ENCODE measurements at places on chromosomes 2 and 18. TPM values are rescaled to one million over a fixed set of nuclear protein-coding genes. Genes with fewer than 3 reads are reported as not detected.

Gene CCDC85A
- polyA plus RNA-seq = not detected

GRCh38 chr2:8125741-8126711 lies 555.8 kb upstream of the ID2 start:
- peak; percentile 100 for DNase-seq

Gene FRZB
- 0.86 TPM for polyA plus RNA-seq

- DNase-seq = no peak
These were observed 20.4 kb downstream of the CCT7 start for GRCh38 chr2:73254343-73255006.

DNA sequence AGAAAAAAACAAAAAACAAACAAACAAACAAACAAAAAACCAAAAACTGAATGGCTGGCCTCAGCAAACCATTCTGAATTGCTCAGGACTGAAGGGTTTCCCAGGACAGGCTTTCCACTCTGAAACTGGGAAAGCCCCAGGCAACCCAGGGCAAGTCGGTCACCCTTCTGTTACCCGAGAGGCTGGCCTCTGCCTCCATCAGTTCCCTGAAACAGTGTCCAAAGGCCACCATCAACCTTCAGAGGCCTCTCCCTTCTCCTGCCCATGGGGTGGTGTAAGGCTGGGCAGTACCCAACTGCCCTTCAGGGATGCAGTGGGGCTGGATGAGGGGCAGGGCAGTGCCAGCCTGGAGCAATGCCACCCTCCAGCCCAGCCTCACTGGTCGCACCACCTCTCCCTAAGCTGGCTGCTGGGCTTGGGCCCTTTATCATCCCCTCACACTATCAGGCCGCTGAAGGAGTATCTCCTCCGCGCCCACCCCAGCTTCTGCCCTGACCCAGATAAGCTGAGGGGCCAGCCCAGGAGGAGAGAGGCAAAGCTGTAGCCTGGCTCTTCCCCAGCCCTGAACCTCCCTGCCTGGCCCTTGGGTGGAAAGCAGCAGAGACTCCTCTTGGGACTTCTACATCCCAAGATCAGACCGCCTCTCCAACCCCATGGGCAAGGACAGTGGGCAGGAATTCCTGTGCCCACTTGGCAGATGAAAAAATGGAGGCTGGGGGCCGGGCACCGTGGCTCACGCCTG lies 35.9 kb downstream of the ZFP36L2 start:
- DNase-seq = no peak

GRCh38 chr2:55490554-55490953 lies 29.0 kb upstream of the CFAP36 start:
- peak; percentile 65 for DNase-seq

- no peak for DNase-seq
These were observed 32.2 kb downstream of the USP34 start for GRCh38 chr2:61438670-61439069.

Gene LYPD1
- polyA plus RNA-seq = not detected

- DNase-seq = no peak
These were observed 11.0 kb downstream of the RAB11FIP5 start for GRCh38 chr2:73101626-73102256.

- DNase-seq = no peak
These were observed 348.8 kb upstream of the SETBP1 start for GRCh38 chr18:44331656-44332570.

Gene ABCA12
- polyA plus RNA-seq = 0.01 TPM

GRCh38 chr18:59743566-59743965 lies 46.3 kb upstream of the CCBE1 start:
- DNase-seq = no peak

DNA sequence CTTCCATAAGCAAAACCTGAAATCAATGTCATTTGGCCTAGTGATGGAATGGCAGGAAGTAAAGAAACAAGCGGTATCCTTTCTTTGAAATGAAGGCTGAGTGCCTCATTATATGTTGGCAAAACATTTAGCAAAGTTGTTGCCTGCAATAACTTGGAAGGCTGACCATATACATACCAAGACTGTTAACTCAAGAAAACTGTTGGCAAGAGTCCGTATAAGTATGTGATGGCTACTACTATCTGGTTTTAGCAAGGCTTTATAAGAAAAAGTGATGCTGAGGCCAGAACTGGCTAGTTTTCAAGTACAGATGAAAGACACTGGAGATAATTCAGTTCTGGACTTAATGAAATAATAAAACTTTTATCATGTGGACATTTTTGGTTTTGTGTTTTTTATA lies 356.2 kb downstream of the ZNF521 start:
- DNase-seq = no peak

GRCh38 chr2:55363636-55364035 lies 56.0 kb downstream of the CCDC88A start:
- no peak for DNase-seq

Gene ANKRD30B
- not detected for polyA plus RNA-seq

DNA sequence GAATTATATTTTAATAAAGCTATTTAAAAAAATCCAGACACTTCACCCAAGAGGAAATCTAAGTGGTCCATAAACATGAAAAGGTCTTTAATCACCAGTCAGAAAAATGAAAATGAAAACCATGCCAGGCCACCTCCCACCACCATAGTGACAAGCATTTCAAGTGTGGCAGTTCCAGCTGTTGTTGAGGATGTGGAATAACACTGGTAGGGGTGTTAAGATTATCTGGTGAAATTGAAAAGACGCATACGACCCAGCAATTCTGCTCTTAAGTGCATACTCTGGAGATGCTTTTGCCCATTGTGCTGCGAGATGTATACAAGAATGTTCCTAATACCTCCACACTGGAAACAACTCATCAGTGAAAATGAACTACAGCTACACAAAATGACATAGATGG lies 82.2 kb downstream of the MSH2 start:
- no peak for DNase-seq

Gene DNAJC5G
- 0.07 TPM for polyA plus RNA-seq

Gene SPEG
- 0.94 TPM for polyA plus RNA-seq

Gene SERPINB2
- polyA plus RNA-seq = 0.04 TPM

DNA sequence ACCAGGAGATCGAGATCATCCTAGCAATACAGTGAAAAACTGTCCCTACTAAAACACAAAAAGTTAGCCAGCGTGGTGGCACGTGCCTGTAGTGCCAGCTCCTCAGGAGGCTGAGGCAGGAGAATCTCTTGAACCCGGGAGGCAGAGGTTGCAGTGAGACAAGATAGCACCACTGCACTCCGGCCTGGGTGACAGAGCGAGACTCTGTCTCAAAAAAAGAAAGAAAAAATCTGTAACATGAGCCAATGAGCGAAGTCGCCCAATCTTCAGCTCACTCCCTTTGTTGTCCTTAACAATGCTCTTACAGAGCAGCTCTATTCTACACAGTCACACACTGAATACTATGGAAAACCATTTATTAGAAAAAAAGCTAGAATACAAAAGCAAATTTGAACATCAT lies 22.0 kb downstream of the FAM98A start:
- DNase-seq = no peak

Gene FABP1
- 1,478 TPM for polyA plus RNA-seq

Gene AQP12A
- 0.20 TPM for polyA plus RNA-seq

Gene GALNT14
- not detected for polyA plus RNA-seq

Gene POTEI
- 0.33 TPM for polyA plus RNA-seq

- DNase-seq = no peak
These were observed 93.6 kb upstream of the NFATC1 start for GRCh38 chr18:79302120-79302519.

Gene CASP8
- 25.0 TPM for polyA plus RNA-seq

- DNase-seq = no peak
These were observed 151.0 kb downstream of the ACOXL start for GRCh38 chr2:110883406-110883805.

GRCh38 chr2:238483021-238483420 lies 56.3 kb downstream of the ASB1 start:
- no peak for DNase-seq

GRCh38 chr2:8253781-8254180 lies 428.1 kb upstream of the ID2 start:
- no peak for DNase-seq

Gene IL37
- polyA plus RNA-seq = not detected

DNA sequence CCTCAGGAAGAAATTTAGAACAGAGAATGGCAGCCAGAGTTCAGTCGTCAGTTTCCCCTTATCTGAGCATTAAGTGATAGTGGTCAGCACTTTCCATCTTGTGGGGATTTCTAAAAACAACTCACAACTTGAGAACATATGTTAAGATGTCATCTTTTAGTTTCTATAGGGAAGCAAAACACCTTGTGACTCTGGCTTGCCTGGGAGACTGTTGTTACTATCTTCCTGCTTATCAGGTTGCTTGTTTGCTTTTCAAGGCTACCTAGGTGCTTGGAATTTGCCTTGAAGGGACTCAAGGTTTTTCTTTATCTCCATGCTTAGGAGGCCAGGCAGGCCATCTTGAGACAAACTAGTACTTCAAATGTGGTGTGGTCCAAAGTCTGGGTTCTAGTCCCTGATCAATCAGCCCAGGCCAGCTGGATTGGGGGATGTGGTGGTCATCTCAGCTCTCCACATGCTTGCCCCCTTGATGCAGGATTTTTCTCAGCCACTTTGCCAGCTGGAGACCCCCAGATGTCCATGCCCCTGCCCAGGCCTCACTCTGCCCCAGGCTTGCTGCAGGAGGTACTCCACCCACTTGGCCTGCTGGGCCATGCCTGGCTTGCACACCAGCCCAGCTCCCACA lies 125.9 kb downstream of the LYPD1 start:
- no peak for DNase-seq

- DNase-seq = no peak
These were observed 239.0 kb downstream of the ZNF521 start for GRCh38 chr18:25112821-25113434.

DNA sequence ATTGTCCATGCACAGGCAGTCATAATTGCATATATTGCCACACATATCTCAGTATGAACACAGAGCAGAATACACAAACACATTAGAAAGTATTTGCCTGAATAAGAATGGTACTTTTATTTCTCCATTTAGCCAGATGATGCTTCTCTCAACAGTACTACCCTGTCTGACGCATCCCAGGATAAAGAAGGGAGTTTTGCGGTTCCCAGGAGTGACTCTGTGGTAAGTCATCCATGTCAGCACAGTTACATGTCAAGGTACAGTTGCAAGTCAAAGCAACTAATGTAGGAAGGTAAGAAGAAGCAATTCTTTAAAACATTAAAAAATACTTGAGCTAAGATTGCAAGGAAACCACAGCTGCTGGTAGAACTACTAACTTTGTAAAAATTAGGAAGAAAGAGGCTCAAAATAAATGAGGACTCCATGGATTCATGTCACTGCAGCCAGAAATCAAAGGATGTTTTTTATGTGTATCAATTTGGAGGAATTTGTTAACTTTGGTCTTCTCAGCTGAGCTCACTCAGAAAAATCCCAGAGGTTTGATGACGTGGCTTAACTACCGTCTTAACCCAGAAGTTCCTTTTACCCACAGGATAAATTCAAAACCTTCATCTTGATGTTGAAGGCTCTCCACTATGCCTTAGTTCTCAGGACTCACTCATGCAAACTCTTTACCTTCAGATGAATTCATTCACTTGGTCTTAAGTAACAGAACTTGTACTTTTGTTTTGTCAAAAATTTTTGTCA lies 130.3 kb downstream of the ARHGAP28 start:
- DNase-seq = no peak

DNA sequence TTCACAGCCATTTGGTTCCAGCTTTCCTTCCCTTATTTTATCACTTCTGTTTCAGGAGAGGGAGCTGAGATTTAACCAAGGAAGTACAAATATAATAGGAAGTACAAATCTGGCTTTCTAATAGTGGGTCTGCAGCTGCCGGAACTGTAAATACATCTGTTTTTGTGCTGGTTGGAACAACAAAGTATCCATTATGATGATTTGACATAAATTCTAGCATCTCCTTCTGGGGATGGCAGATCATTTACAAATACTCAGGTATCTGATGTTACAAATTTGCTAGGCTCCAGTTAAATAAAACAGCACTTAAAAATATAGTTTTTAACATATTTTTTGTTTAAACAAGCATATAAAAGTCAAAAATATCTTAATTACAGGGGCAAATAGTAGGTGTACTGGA lies 131.3 kb upstream of the SMIM21 start:
- no peak for DNase-seq

- DNase-seq = no peak
These were observed 12.9 kb downstream of the FZD7 start for GRCh38 chr2:202046572-202046971.

Gene SNED1
- 0.35 TPM for polyA plus RNA-seq

GRCh38 chr2:237995036-237995435 lies 28.2 kb downstream of the UBE2F start:
- DNase-seq = no peak

DNA sequence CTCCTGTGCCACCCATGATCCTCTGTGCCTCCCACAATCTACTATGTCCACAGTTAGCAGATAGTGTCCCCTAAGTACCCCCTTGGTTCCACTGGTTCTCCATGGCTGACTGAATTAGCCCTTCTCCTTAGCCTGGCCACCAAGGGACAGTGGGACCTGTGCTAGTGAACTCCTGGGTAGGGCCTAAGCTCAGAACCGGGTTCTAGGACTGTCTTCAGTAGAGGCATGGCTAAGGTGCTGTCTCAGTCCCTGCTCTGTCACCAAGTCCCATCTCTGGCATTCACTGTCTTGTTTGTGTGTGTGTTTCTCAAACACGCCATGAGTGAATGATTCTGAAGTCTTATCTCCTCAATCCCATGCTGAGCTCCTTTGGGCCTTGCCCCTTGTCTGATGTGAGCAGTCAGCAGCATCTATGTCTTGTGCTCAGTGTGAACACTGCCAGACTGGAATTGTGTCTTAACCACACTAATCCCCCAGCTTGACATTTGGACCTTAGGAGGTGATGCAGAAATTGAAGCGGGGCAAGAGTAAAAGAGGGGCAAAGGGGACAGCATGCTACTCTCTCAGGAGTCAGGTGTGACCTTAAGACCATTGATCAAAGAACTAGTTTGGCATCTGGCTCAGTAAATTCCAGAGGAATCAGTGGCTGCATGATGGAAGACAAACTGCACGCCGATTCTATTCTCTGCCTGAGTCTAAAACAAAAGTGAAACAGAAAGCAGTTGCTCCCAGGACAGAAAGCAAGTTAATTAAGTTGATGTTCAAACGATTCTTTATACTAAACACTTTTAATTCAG lies 190.5 kb downstream of the ALPK2 start:
- no peak for DNase-seq

DNA sequence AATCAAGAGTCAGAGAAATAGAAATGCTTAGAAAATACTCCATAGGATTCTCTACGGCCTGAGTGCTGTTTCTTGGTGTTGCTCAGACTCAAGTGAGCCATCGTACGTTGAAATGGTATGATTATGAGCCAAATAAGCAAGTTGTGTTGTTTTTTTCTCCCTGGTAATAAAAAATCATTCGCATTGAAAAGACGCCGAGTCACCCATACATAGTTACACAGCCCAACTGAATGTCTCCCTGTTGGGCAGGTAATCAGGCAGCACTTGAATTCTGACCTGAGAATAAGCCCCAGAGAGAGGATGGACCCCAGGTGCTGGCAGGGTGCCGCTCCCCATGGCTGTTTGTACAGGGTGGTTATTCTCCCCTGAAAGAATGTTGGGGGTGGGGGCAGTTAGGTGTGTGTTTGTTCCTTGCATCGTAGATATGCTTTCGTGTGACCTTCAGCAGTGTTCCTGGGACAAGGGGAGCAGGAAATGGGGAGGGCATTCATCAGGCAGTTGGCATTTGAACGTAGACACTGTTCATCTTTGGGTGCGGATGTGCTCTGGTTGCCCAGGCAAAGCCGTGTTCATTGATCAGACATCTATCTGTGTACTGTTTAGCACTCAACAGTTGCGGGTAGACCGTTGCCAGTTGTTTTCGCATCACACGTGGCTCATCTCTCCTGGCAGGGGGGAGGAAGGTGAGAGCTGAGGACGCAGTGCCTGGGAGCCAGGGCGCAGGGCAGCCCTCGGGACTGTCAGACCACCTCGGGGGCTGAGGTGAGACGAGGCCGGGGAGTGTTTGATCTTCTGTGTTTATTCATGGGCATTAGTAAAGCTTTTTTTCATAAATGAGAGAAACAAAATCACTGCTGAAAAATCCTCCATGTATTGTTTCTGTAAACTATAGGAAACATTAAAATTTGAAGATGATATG lies 27.3 kb downstream of the MTCL1 start:
- peak; percentile 83 for DNase-seq

Gene HOXD11
- polyA plus RNA-seq = not detected
